Effector CD8-positive, alpha-beta T cell (primary cell): ENCODE measurements at places on chromosomes 5 and 9.

DNA sequence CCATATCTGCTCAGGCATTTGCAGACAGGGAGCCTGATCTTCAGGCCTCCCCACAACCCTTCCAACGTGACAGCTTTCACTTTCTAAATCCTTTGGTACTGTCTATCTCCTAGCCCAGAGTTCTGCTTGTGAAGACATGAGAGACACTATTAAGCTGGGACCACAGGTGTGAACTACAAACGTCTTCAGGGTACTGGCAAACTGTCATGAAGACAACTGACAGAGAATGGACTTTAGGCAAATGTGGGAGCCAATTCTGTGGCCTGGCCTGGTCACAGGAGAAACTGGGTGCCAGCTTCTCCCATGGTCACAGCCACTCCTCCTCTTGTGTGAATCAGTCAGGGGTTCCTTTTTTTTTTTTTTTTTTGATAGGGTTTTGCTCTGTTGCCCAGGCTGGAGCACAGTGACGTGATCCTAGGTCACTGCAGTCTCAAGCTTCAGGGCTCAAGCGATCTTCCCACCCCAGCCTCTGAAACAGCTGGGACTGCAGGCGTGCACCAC is 10.4 kb downstream of the TRIM14 start:
- DNase-seq: no peak

DNA sequence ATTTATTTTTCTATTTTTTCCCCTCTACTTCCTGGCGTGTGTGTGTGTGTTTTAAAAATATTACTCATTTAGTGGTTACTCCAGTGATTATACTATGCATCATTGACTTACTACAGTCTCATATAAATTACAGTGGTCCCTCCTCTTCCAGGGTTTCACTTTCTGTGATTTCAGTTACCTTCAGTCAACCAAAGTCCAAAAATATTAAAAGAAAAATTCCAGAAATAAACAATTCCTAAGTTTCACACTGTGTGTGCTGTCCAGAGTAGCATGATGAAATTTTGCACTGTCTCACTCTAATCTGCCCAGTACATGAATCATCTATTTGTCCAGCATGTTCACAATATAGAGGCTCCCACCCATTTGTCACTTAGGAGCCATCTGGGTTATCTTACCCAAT is 47.4 kb upstream of the CCDC112 start:
- DNase-seq: no peak

GRCh38 chr9:84996029-84996428 is 326.5 kb downstream of the NTRK2 start:
- DNase-seq: no peak

DNA sequence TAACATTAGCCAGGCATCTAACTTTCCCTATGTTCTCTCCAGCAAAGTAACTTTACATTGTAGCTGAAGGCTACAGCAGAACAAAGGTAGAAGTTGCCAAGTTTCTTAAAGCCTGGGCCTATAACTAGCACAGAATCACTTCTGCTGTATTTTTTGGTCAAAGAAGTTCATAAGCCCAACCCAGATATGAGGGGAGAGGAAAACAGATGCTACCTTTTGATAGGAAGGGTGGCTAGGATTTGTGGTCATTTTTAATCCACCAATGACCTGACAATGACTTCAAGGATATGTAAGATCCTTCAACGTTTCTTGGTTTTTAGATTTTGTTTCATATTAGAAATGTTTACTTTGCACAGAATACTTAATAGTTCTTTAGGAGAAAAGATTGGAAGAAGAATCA is 64.2 kb upstream of the RANBP3L start:
- no peak for DNase-seq

DNA sequence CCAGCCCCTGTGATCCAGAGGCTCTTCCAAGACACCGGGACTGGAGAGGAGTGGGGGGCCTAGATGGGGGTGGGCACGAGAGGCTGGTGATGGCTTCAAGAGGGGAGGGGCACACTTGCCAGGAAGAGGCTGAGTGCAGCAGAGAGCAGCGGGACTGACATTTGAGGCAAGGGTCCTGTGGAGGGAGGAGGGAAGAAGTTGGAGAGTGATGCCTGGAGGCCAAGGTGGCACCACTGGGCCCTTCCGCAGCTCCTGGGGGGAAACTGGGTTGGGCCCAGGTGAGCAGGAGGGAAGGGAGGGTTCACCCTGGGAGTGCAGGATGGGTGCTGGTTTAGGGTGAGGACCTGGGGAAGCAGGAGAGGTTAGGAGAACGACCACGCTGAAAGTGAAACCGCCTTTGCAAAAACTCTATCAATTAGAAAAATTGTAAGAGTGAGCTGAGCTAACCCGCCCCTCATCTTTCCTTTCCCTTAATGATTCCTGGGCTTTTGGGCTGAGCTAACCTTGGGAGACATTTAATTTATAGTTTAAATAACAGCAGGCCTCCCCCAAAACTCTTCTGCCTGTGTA is 26.2 kb downstream of the ABO start:
- no peak for DNase-seq

GRCh38 chr9:105393576-105394344 is 54.1 kb upstream of the FSD1L start:
- DNase-seq: no peak

- no peak for DNase-seq
Measured at GRCh38 chr9:100134731-100135130, 35.7 kb downstream of the INVS start.

- DNase-seq: peak; percentile 88
Measured at GRCh38 chr9:127388037-127388855, 8.7 kb upstream of the SLC2A8 start.

DNA sequence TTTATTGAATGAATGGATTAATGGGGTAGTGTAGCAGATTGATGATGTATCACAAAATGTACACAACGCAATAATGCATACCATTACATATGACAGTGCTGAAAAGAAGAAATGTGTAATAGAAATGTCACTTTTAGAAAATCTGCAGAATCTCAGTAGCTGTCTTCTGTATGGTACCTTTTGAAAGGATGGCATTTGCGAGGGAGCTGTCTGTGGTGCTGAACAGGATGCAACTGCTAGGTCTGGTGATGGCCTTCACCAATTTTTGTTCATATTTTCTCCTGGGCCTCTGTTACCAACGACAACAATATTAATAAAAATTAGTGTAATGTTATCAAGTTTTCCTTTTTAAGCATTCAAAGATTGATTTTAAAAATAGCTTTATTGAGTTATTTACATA is 36.2 kb upstream of the OTULIN start:
- peak; percentile 3 for DNase-seq

GRCh38 chr5:15741591-15741990 is 241.6 kb downstream of the FBXL7 start:
- DNase-seq: no peak

GRCh38 chr9:91239367-91240111 is 122.2 kb downstream of the AUH start:
- DNase-seq: no peak

- DNase-seq: no peak
Measured at GRCh38 chr9:12956261-12956660, 181.4 kb downstream of the LURAP1L start.

DNA sequence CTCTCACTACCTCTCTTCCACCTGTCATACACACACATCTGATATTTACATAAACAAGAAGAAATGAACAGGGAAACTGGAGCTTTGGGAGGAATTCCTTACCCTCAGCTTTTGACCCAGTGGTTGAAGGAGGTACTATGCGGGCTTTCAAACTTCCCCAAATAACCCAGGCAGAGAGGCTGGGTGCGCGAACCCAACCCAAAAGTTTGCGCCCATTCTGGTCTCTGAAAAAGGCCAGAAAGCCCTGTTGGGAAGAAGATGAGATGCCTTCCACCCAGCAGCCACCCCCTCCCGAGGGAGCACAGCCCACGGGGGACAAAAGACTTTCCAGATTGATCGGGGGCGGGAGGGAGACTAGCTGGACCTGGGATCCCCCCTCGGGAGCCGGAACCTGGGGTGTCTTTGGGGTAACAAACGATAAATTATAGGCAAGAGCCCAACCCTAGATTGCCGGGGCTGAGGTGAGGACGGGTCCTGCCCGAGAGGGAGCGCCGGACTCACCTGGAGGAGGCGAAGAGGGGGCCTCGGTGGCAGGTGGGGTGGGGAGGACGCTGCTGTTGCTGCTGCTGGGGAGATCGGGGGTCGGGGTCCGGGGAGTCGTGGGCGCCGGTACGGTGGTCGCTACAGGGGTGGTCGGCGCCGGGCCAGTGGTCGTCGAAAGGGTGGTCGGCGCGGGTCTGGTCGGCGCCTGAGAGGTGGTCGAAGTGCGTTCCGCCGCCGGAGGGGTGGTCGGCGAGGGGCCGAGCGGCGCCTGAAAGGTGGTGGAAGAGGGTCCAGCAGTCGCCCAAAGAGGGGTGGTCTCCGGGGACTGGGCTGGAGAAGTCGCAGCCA is 798 bp downstream of the MEGF9 start:
- no peak for DNase-seq

- DNase-seq: no peak
Measured at GRCh38 chr9:126775926-126776325, 28.9 kb upstream of the ZBTB43 start.

- DNase-seq: no peak
Measured at GRCh38 chr9:134125413-134126095, 10.3 kb upstream of the WDR5 start.

DNA sequence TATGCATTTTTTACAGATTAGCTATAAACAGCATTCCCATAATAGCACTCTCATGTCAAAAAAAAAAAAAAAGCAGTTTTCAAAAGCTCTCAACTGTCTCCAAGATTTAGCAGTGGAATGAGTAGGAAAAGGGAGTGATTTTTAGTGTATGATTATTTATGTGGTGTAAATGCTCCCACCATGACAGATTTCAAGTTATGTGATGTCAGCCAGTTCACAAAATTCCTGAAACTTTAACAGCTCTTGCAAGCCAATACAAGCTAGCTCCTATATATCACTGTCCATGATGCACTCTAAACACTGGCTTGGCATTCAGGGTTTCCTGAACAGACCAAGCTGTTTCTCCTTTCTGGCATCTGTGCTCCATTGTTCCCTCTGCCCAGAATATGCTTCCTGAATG is 7.9 kb upstream of the ANKDD1B start:
- no peak for DNase-seq

GRCh38 chr5:149959406-149960236 is 937 bp upstream of the SLC26A2 start:
- DNase-seq: no peak

GRCh38 chr9:18793122-18793521 is 239.9 kb downstream of the SAXO1 start:
- DNase-seq: no peak

- DNase-seq: no peak
Measured at GRCh38 chr9:86073839-86074238, 25.5 kb downstream of the GOLM1 start.

GRCh38 chr5:2387634-2388325 is 363.7 kb downstream of the IRX2 start:
- no peak for DNase-seq

- DNase-seq: no peak
Measured at GRCh38 chr5:147689426-147689825, 93.1 kb downstream of the JAKMIP2 start.

DNA sequence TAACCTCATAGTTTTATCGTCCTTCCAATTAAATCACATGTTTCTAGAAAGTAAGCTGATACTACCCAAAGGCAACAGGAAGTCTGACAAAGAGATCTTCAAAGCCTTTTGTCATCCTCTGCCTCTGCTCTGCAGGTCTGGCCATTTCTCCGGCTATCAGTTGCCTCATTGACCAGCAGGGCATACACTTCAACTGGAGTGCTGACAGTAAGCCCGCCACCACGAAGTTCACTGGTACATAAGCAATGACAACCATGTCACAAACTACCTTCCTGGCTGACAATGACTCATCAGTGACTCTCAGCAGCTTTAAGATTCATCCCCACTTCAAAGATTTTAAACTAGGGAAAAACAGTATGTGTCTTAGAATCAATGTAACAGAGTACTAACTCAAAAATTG is 20.6 kb downstream of the SPTLC1 start:
- no peak for DNase-seq

DNA sequence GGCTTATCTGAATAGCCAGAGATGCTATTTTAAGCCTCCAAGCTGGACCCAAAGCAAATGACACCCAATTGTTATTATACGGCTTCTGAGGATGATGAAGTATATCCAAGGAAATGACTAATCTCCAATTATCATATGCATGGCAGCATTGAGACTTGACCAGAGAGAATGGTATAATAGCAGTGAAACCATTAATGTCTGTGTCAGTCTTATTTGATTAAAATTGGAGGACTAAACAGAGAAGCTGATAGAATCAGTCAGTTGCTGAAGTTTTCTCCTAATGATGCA is 200.5 kb downstream of the EFNA5 start:
- DNase-seq: no peak

- DNase-seq: no peak
Measured at GRCh38 chr5:133779828-133780475, 167.6 kb upstream of the FSTL4 start.

GRCh38 chr9:89304834-89305188 is 6.2 kb upstream of the CKS2 start:
- DNase-seq: no peak

- DNase-seq: no peak
Measured at GRCh38 chr9:35810122-35810521, 1.9 kb downstream of the SPAG8 start.

- peak; percentile 5 for DNase-seq
Measured at GRCh38 chr9:35406183-35406959, 83.5 kb upstream of the RUSC2 start.

- no peak for DNase-seq
Measured at GRCh38 chr5:1033178-1033577, 24.6 kb downstream of the NKD2 start.

DNA sequence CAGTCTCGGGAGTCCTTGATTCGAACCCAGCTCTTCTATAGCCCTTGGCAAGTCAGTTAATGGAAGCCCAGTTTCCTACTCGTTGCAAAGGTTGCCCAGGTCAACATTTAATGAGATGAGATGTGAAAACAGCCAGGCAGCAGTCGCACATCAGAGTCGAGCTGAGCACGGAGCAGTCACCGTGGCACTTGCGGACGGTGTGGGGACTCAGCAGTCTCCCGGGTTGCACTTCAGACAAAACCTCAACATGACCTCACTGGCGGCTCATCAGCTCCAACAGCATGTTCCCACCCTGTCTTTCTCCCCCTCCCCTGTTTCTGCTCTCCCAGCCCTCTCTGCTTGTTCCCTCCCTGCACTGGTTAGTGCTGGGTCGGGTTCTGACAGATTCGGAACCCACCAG is 35.8 kb downstream of the UBE2QL1 start:
- no peak for DNase-seq
